NCI-H1092 (cell line): ENCODE measurements at places on chromosomes 7 and 10.
A peak's percentile ranks its signal among the peaks of the same experiment; 100 is the strongest.

DNA sequence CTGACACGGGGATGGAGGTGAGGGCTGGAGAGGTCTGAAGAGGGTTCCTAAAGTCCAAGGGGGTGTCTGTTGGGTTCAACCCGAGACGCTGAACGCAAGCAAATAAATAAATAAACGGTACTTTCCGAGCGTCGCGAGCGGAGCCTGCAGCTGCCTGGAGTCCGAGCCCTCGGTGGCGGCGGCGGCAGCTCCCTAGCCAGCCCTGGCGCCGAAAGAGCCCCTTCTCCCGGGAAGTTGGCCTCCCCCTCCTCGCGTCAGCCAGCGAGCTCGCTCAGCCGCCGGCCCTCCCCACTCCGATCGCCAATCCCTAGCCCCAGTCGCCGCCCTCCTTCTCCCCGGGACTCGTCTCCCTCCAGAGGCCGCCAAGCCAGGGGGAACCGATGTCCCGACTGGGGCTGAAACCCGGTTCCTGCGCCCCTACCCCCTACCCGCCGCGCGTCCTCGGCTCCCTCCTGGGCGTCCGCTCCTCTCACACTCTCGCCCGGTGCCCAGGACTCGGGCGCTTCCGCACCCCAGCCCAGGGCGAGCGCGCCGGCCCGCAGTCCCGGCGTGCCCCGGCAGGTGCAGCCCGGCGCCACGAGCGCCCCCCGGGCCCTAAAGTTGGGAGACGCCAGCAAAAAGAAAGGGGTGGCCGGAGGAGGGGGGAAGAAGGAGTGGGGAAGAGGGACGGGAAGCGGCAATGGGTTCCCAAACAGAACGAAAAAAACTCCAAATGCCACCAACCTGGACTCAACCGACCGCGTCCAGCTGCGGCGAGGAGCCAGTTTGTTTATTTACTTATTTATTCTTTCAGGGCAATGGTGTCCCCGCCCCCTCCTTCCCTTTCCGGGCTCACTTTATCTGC is at the start of gene GFRA1:
TSS of gene GFRA1 (minus strand) at position 767 of the 844 bp plus-strand sequence. CDS start 1,177 bp downstream, outside the sequence.
- DNase-seq = peak; percentile 9

- no peak for DNase-seq
These were observed 1141.2 kb downstream of the SORCS1 start for GRCh38 chr10:106023329-106023728.

GRCh38 chr7:136114966-136115762 is 138.0 kb upstream of the MTPN start:
- DNase-seq = peak; percentile 21

DNA sequence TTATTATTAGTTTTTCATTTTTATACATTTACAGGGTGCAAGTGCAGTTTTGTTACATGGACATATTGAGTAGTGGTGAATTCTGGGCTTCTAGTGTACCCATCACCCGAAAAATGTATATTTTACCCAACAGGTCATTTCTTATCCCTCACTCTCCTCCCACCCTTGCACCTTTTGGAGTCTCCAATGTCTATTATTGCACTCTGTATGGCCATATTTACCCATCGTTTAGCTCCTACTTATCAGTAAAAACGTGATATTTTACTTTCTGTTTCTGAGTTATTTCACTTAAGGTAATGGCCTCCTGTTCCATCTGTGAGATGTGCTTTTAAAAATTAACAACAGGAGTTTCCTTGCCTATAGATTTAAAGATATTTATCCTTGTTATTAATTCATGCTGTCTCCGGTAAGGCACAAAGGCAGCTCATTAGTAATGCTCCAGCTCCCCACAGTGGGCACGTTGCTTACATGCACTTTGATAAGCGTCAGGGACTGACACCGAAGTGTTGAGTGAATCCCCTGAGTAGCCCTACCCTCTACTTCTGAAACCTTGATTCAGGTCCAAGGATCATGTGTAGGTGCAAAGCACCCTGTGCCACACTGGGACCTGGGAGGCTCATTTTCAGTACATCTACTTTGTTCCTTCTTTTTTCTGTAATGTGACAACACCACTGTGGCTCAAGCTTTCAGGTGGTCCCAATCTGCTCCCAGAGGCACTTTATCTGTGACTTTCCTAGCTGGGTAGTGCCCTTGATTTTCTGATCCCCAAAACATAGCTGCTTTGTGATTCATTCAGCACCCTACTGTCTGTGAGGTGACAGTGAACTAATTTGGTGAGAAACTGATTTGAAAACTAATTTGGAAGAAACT is 27.3 kb downstream of the HYAL4 start:
- peak; percentile 46 for DNase-seq

DNA sequence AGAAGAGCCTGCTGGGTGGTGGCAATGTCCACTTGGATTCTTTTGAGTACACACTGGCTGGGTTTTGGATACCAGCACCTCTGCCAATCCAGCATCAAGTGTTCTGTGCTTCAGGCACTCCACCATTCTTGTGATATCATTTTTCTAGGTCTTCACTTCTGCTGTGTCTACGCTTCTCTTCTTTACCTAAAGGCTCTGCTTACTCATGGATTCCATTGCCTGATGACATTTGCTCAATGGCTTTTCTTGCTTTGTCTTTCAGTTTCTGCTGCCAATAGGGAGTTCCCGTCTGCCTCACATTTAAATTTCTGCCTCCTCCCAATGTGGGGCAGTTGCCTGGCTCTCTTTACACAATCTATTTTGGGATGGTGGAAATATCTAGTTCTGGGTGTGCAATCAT is 12.7 kb upstream of the PAPSS2 start:
- no peak for DNase-seq

DNA sequence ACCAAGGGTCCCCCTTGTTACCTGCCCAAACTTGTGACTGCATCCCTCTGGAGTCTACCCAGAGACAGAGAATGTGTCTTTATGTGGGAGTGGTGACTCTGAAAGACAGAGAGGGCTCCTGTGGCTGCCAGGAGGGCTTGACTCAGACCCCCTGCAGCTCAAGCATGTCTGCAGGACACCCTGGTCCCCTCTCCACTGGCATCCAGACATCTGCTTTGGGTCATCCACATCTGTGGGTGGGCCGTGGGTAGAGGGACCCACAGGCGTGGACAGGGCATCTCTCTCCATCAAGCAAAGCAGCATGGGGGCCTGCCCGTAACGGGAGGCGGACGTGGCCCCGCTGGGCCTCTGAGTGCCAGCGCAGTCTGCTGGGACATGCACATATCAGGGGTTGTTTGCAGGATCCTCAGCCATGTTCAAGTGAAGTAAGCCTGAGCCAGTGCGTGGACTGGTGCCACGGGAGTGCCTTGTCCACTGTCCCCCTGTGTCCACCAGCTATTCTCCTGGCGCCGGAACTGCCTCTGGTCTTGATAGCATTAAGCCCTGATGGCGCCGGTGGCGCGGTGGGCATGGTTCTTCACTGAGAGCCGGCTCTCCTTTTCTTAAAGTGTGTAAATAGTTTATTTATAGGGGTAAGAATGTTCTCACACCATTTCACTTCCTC is 19.4 kb upstream of the SH2D4B start:
- DNase-seq = no peak

- DNase-seq = no peak
These were observed 24.3 kb downstream of the ZCCHC24 start for GRCh38 chr10:79420974-79421688.

DNA sequence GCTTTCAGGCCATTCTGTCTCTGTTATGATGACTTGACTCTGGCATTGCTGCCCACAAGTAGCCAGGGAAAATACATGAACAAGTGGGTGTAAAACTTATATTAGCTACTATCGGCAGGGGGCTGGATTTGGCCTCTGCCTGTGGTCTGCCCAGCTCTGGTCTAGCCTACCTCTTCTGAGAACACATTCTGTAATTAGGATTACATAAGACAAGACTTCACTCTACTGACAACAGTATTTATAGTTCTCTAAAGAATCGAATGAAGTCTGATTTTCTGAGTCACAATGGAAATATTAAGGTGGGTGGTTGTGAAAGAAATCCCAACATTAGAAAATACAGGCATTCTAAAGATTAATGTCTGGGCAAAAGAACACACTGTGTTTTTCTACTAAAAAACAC is 55.5 kb downstream of the DLD start:
- DNase-seq = no peak

- DNase-seq = no peak
These were observed 563 bp upstream of the COA1 start for GRCh38 chr7:43729924-43730248.

DNA sequence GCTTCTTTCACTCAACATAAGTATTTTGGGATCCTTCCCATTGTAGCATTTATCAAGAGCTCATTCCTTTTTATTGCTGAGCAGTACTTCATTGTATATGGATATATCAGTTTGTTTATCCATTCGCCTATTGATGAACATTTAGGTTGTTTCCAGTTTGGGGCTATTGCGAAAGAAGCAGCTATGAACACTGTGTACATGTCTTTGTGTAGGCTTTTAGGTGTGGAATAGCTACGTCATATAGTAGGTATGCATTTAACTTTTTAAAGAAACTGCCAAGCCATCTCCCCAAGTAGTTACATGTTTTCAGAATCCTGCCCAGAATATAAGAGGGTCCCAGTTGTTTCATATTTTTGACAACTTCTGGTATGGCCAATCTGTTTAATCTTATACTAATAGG is 468.1 kb downstream of the IPMK start:
- DNase-seq = no peak

DNA sequence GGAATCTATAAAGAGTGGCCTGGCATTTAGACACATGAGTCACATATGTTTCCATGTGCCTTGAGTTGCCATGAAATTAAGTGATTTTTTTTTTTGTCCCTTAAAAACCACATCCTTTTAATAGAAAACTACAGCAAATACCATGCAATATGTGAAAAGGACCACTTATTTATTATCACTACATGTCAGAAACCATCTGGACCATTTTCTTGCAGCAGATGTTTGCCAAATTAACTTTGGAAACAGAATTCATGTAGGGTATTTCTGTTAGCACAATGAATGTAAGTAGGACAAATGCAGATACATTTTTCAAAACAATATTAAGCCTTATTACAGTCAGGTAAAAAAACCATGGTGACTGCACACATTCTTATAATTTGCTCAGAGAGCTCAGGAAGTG is 230.6 kb downstream of the REEP3 start:
- DNase-seq = no peak

DNA sequence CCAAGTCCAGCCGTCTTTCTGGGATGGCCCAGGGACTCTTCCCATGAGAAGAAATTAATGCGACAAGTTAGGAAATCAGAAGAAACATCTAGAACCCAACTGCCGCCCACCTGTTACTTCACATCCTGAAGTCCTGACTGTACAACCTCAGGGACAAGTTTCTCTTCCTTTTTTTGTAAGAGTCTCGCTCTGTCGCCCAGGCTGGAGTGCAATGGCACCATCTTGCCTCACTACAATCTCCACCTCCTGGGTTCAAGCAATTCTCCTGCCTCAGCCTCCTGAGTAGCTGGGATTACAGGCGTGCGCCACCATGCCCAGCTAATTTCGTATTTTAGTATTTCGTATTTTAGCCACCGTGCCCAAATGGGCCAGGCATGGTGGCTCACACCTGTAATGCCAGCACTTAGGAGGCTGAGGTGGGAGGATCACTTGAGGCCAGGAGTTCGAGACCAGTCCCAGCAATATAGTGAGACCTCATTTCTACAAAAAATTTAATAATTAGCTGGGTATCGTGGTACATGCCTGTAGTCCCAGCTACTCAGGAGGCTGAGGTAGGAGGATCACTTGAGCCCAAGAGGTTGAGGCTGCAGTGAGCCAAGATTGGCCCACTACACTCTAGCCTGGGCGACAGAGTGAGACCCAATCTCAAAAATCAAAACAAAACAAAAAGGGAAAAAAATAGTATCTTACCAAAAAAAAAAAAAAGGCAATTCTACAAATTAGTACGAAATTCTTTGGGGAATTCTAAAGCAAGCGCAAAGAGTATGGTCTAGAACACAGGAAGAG is 20.8 kb downstream of the LAT2 start:
- DNase-seq = no peak

- DNase-seq = no peak
These were observed 440.8 kb upstream of the C7orf33 start for GRCh38 chr7:148149730-148150129.

DNA sequence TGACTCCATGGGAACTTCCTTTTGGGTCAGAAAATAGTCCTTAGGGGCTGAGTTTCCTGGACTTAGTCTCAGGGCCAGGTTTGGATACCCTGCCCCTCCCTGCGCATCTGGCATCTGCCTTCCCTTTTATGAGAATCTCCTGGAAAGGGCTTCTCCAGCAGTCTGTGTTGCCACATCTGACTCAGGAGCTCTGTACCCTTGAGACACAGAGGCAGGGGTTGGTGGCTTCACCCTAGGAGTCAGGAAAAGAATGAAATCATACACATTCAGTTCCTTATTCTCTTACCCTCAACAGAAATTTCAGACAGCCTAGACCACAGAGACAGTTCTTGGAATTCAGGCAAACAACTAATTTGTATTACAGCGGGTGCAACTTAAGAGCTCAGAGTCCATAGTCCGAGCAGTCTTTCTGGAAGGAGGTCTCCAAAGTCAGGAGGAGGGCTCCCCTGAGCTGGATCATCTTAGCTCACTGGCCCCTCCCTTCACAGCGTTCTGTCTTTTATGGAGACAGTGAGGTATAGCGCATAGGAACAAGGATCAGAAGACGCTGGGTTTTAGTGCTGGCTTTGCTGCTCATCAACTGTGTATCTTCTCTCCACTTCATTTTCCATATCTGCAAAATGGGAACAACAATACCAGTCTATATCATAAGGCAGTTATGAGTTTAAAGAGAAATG is 3.0 kb upstream of the PLAU start:
- no peak for DNase-seq

GRCh38 chr7:51300762-51301674 is 15.6 kb downstream of the COBL start:
- no peak for DNase-seq

GRCh38 chr7:50467817-50468610 is 17.9 kb upstream of the FIGNL1 start:
- peak; percentile 25 for DNase-seq

GRCh38 chr10:118729200-118729599 is 25.6 kb downstream of the CACUL1 start:
- DNase-seq = no peak
